ENCODE measurements at places on chromosomes 16 and 17.

- no peak for DNase-seq
These were observed 6.0 kb upstream of the BHLHA9 start for GRCh38 chr17:1264196-1264595.

GRCh38 chr16:57799600-57800199 is 2.6 kb downstream of the KIFC3 start:
- peak; percentile 25 for DNase-seq

- DNase-seq, result no peak
These were observed 797 bp downstream of the HES7 start for GRCh38 chr17:8122924-8123694.

DNA sequence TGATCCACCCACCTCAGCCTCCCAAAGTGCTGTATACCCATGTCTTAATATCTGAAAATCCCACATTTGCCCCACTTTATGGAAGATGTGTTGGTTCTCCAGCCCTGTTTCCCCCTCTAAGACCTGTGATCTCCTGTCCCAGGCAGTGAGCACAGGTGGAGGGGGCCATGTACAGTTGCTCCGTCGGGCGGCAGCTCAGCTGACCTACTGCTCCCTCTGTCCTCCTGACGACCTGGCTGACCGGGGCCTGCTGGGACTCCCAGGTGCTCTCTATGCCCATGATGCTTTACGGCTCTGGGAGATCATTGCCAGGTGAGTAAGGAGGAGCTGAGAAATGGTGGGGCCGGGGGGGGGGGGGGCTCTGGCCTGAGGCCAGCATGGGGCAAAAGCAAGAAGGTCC is 6.7 kb upstream of the RNASEK start:
- DNase-seq, result no peak

DNA sequence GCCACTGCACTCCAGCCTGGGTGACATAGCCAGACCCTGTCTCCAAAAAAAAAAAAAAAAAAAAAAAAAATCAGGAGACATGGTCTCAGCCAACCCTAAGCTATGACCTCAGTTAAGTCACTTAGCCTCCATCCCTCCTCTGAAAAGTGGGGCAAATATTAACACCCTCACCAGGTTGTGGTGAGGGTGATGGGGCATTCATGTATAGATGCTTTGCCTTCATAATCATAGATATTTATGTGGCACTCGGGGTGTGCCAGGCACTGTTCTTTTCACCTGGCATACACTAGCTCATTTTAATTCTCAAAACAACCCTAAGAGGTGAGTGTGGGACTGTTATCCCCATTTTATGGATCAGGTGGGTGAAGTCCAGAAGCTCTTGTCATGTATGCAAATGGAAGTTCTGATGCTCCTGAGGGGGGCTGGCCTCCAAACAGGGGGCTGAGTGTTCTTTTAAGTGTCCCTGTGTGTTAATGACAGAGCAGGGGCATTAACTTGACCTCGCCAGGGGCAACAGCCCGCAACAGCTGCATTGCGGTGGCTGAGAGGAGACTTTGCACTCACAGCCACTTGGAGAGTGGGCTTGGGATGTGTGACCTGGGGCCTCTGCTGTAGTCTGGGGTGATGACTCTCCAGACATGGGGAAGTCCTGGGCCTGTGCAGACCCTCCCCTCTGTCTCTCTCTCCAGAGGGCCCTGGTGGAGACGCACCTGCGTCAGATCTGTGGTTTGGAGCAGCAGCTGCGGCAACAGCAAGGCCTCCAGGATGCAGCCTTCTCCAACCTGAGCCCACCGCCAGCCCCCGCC is 4.1 kb downstream of the TBKBP1 start:
- no peak for DNase-seq

Data from suppressor macrophage treated with lipopolysaccharide for 4 hours (primary cell).